Activated T-helper 9 cell treated with anti-CD3 and anti-CD28 coated beads, Interleukin-2, amount 50 U/mL, for 16 hours (primary cell): ENCODE measurements at places on chromosomes 11 and 22.
A peak's percentile ranks its signal among the peaks of the same experiment; 100 is the strongest.

GRCh38 chr11:33731723-33732531 is 4.3 kb downstream of the CD59 start:
- DNase-seq = peak; percentile 17

GRCh38 chr22:38205261-38206128 is 3.7 kb downstream of the MAFF start:
- no peak for DNase-seq

GRCh38 chr22:38751422-38752346 is 4.1 kb downstream of the SUN2 start:
- DNase-seq = peak; percentile 50

DNA sequence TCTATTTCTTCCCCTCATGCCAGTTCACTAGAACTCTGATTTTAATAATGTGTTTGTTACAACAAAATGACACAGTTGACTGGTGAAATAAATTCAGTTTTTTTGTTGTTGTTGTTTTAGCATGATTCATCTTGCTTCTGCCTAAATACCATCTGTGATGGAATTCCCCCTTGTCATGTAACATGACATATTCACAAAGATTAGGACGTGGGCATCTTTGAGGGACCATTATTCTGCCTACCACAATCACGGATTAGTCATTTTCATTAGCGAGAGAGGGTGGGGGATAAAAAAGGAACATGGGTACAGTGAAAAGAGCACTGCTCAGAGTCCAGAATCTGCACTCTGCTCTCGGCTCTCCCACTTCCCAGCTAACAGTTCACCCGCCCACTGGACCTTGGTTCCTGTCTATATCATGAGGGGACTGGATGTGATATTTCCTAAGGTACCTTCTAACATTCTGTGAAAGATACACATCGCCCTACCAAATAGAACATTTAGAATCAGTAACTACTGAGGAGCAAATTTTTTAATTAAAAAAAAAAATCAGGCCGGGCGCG is 11.3 kb downstream of the HTATIP2 start:
- DNase-seq = no peak

GRCh38 chr11:94423507-94423906 is 22.3 kb upstream of the GPR83 start:
- no peak for DNase-seq
